ENCODE measurements at places on chromosomes 1 and 21.

GRCh38 chr1:96424877-96425276 is 296.7 kb upstream of the PTBP2 start:
- DNase-seq, result no peak

DNA sequence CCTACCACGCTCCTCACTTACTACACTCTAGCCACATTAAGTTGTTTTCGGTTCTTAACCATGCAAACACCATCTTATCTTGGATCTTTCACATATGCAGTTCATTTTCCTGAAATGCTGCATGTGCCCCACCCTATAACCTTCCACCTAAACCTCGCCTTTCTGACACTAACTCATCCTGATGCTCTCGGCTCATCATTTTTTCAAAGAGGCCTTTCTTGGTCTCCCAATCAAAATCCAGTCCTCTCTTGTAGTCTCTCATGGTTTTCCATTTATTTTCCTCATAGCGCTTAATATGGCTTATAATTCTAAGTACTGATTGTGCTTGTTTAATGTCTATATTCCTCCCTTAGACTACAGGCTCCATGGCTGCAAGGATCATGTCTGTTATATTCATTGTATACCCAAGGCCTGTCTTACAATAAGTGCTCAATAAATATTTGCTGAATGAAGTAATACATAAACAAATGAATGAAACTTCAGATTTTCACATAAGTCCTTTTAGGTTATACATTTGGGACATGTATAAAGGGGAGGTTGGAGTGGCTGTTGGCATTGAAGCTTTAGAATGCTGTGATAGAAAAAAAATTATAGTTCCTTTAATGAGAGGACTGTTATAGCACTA is 79.2 kb upstream of the CDC42BPA start:
- no peak for DNase-seq

- peak; percentile 72 for DNase-seq
Measured at GRCh38 chr1:45205910-45206721, at the start of gene ZSWIM5. Gene ZSWIM5, minus strand, starts transcription at chr1:45206605. Its CDS starts 255 bp downstream, at chr1:45206350.

- DNase-seq, result no peak
Measured at GRCh38 chr1:205416322-205416721, 5.5 kb downstream of the LEMD1 start.

GRCh38 chr1:36321119-36321951 is 2.1 kb downstream of the EVA1B start:
- no peak for DNase-seq

GRCh38 chr1:55990007-55990406 is 589.4 kb downstream of the PLPP3 start:
- no peak for DNase-seq

DNA sequence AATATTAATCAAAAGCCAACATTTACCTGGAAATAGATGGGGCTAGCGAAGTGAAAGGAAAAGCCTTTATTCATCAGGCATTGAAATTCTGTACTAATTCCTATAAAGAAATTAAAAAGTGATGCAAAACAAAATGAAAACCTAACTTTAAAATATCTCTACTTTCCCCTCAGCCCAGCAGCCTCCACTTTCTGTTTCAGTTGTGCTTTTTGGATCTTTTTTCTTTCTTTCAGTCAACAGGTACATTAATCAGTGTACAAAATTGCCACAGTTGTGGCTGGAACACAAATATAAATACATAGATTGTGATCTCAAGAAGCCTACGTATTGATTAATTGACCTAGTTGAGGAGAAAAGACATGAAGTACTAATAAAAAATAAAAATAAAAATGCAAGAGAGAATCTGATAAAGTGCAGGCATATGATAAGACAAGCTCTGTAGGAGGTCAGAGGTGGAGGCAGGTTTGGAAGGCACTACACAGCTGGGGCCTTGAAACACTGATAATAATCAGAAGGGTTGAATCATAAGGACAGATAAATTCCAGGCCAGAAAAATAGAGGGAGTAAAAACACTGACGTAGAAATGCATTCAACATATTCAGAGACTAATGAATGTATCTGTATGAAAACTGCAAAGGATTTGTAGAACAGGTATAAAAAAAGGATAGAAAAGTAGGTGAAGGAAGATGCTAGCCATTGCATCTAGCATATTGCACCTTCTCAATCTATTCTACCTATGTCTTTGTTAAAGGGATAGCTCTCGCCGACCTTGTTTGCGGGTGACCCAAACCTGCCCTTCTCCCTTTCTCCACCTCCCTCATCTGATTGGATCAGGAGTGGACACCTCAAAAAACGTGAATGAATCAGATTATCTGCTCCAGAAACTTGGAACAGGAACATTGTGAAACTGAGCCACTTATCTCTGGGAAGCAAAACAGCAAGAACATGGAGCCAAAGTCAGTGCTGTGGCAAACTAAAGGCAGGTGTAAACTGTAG is 607.8 kb upstream of the ADGRL2 start:
- no peak for DNase-seq

- DNase-seq, result no peak
Measured at GRCh38 chr1:218164930-218165700, 120.0 kb upstream of the RRP15 start.
